ENCODE measurements at places on chromosomes 13 and 19.

DNA sequence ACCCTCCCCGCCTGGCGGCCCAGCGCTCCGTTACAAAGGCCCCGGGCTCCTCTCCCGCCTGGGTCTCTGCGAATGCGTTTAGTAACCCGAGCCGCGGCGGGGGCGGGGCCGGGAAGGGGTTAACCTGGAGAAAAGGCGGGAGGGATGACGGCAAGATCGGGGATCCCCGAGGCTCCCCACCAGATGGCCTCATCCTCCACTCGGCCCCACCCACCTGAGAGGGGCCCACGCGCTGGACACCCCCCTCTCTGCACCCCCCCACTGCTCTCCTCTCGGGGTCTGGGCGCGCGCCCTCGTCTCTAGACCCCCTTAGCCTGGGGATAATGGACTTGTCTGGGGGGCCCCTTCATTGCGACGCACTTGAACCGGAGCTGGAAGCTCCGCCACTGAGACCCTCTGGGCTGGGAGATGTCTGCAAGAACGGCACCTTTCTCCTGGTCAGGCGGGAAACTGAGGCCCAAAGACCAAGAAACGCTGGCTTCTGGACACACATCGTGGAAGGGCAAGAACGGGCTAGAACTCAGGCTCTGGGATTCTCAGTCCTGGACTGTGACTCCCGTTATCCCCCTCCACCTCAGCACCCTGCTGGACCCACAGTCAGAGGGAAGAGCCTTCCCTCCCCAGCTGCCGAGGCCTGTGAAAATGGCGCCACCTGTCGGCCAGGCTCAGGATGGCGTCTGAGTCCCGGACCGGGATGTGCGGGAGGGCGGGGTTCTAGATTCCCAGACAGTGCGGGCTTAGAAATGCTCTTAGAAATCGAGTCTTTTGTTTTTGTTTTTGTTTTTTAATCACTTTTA is 2.9 kb upstream of the LTBP4 start:
- DNase-seq = peak; percentile 88

- no peak for DNase-seq
These were observed 46.7 kb upstream of the RNF113B start for GRCh38 chr13:98223741-98224140.

GRCh38 chr13:112127564-112128330 is 60.8 kb downstream of the SOX1 start:
- no peak for DNase-seq

DNA sequence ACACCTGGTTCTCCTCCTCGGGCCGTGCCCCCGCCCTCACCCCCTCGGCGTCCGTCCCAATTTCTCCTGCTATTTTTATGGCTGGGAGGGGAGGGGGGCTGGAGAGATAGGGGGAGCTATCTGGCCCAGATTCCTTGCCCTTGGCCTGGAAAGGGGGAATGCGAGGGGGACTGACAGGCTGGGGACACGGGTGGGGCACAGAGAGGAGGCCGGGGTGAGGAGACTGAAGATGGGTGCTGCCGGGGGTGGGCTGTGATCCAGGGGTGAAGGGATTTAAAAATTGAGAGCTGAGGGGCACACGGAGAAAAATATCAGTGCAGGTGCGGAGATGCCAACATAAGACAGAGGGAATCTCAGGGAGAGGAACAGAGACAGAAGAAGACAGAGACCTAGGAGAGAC is 2.3 kb downstream of the PRKCG start:
- no peak for DNase-seq

DNA sequence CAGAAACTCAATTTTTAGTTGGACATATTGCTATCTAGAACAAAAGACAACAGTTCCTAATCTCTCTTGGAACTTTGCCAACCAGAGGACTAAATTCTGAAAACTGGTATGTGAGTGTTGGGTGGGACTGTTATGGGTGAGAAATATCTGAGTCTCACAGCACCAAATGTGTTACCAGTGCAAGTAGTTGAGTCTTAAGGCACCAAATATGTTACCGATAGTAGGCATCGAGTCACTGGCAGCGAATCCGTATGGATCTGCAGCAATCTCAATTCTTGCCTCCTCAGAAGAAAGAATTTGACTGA is 575.2 kb downstream of the DACH1 start:
- no peak for DNase-seq

- DNase-seq = no peak
These were observed 14.3 kb downstream of the MIR17HG start for GRCh38 chr13:91361755-91362271.

- no peak for DNase-seq
These were observed 111.6 kb downstream of the GGACT start for GRCh38 chr13:100476963-100477362.

DNA sequence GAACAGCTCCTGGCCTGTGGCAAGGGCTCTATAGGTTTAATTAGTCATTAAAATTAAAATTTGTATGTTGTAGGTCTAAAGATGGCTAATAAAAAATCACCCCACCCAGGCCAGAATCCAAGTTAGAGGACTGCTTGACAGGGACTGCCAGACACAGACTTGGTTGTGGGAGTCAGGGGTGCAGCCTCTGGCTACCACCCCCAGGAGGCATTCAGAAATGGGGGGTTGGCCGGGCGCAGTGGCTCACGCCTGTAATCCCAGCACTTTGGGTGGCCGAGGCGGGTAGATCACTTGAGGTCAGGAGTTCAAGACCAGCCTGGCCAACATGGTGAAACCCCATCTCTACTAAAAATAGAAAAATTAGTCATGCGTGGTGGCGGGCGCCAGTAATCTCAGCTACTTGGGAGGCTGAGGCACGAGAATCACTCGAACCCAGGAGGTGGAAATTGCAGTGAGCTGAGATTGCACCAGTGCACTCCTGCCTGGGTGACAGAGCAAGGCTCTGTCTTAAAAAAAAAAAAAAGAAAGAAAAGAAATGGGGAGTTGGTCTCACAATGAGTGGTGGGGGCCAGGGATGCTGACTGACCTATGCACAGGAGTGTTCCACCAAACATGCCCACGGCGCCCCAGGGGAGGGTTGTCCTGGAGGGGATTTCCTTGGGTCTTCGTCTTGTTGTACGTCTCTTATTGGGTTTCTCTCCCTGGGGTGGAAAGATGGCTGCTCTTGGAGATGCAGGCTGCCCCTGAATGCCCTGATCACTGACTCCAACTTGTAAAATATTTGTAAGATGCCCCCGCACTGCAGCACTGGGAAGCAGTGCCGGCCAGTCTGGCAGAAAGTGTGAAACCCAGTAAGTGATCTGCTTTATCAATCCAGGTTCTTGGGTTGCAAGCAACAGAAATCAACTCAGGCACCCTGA is 68.8 kb downstream of the SIPA1L3 start:
- DNase-seq = no peak

GRCh38 chr13:36456577-36456976 is 24.3 kb downstream of the CCNA1 start:
- DNase-seq = no peak

- DNase-seq = no peak
These were observed 79.8 kb downstream of the ATP11A start for GRCh38 chr13:112769615-112770014.
